ENCODE measurements at places on chromosomes 3 and 15.
A peak's percentile ranks its signal among the peaks of the same experiment; 100 is the strongest.

DNA sequence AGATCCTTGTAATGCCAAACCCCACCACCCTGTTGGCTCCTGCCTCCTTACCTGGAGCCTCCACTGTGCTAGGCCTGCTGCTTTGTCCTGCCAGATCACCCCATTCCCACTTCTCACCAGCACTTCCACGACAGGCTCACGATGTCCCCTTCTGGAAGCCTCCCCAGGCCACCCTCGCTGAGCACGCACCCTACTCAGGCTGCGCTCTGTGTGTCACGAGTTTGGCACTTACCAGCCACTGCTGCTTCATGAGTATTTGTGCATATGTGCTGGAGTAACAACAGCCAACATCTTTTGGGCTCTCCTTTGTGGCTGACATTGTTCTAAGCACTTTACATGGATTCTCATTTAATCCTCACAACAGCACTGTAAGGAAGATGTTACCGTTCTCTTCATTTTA is 58.1 kb downstream of the PDIA5 start:
- peaks cover 71% of the 10 kb centered on the region for H3K36me3 ChIP-seq
- no peaks in the 10 kb centered on the region for H3K4me1 ChIP-seq
- H3K27ac ChIP-seq, result no peak overlapping the region
- H3K4me3 ChIP-seq, result no peak overlapping the region
- DNase-seq, result no peak

DNA sequence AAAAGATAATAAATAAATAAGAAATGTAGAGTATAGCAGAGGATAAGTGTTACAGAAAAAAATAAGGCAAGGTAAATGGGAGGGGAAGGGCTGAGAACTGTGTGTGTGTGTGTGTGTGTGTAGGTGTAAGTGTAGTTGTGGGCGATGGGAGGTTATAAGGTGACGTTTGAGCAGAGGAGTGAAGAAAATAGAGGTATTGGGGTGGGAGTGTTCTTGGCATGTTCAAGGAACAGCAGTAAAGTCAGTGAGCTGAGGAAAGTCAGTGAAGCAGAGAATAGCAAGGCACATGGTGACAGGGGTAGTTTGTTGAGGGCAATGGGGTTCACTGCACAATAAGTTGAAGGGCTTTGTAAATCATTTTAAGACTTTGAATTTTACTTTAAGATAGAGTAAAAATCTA is 30.9 kb upstream of the ZNF148 start:
- peaks cover 3% of the 10 kb centered on the region for H3K27me3 ChIP-seq
- DNase-seq, result no peak
- peaks cover 14% of the 10 kb centered on the region for H3K36me3 ChIP-seq
- no peaks in the 10 kb centered on the region for H3K4me1 ChIP-seq

GRCh38 chr15:25742041-25742730 is 120.9 kb downstream of the ATP10A start:
- H3K36me3 ChIP-seq, result no peaks in the 10 kb centered on the region
- peaks cover 48% of the 10 kb centered on the region for H3K4me1 ChIP-seq
- H3K27me3 ChIP-seq, result no peaks in the 10 kb centered on the region
- no peak overlapping the region for H3K4me3 ChIP-seq

- H3K27ac ChIP-seq, result no peak overlapping the region
- H3K4me3 ChIP-seq, result no peak overlapping the region
- DNase-seq, result no peak
- peaks cover 18% of the 10 kb centered on the region for H3K27me3 ChIP-seq
- H3K36me3 ChIP-seq, result no peaks in the 10 kb centered on the region
Observed at GRCh38 chr15:73476704-73477216, 33.8 kb downstream of the REC114 start.

DNA sequence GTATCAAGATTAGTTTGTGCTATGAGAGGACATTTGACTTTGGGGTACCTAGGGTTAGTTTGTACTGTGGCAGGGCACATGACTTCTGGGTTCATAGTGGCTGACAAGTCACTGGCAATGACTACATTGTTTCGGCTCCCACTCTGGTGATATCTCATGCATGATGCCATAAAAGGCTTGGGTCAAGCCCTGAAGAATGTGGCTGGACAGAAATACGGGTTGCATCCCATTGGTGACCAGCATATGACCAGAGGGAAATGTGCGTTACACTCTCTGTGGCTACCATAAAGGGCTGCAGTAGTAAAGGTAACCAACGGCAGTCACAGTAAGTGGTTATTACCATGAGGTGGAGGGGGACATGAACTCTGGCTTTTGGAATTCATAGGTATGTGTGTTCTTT is 18.4 kb downstream of the THOC7 start:
- no peak overlapping the region for H3K4me3 ChIP-seq
- no peaks in the 10 kb centered on the region for H3K27me3 ChIP-seq

GRCh38 chr3:147529551-147529950 is 120.4 kb downstream of the ZIC1 start:
- no peak for DNase-seq
- no peaks in the 10 kb centered on the region for H3K27me3 ChIP-seq
- H3K36me3 ChIP-seq, result no peaks in the 10 kb centered on the region
- no peaks in the 10 kb centered on the region for H3K4me1 ChIP-seq
- H3K27ac ChIP-seq, result no peak overlapping the region

GRCh38 chr15:73925848-73926218 is 429 bp upstream of the LOXL1 start:
- H3K36me3 ChIP-seq, result no peaks in the 10 kb centered on the region
- peak overlapping the region; percentile 91 for H3K27ac ChIP-seq
- peaks cover 28% of the 10 kb centered on the region for H3K4me1 ChIP-seq

GRCh38 chr3:15768421-15769255 is 29.1 kb downstream of the ANKRD28 start:
- H3K4me3 ChIP-seq, result no peak overlapping the region
- DNase-seq, result no peak
- peaks cover 29% of the 10 kb centered on the region for H3K36me3 ChIP-seq
- peaks cover 22% of the 10 kb centered on the region for H3K4me1 ChIP-seq
- H3K27ac ChIP-seq, result no peak overlapping the region
- no peaks in the 10 kb centered on the region for H3K27me3 ChIP-seq

DNA sequence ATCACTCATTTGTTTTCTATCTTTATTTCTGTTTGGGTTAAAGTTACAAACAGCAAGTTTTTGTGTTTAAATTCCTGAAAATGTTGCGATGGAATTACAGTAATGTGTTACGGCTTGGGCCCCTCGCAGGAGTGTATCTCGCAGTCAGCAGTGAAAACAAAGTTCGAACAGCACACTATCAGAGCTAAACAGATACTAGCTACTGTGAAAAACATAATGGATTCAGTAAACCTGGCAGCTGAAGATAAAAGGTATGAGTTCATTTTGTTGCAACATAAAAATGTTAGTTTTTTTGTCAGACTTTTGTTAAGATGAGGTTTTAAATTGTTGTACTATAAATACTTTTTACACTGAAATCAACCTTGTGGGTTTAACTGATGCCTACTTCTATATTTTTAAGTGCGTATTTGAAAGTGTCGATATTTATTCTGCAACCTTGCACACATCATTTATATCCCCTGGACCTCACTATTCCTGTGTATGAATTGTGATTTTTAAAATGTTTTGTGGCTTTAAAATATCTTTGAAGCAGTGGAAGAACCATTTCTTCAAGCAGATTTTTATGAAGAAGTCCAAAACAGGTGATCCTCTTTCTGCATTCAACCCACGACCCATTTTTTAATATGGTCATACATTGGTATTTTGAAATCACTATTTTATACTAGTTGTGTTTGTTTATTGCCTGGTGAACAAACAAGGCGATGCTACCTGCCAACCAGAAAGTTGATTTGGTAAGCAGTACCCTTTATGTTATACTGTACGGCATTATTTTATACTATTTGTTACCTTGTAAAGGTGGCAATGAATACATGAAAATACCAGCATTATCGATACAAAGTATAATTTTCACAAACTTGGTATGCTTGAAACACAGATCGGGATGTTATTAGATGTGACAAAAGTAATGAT is 27.8 kb downstream of the MFN1 start:
- peaks cover 27% of the 10 kb centered on the region for H3K36me3 ChIP-seq
- no peak overlapping the region for H3K4me3 ChIP-seq
- no peak for DNase-seq
- no peak overlapping the region for H3K27ac ChIP-seq
- H3K4me1 ChIP-seq, result no peaks in the 10 kb centered on the region

GRCh38 chr15:24676431-24676830 is 856 bp downstream of the NPAP1 start:
- no peak for DNase-seq
- no peak overlapping the region for H3K4me3 ChIP-seq
- no peaks in the 10 kb centered on the region for H3K36me3 ChIP-seq

DNA sequence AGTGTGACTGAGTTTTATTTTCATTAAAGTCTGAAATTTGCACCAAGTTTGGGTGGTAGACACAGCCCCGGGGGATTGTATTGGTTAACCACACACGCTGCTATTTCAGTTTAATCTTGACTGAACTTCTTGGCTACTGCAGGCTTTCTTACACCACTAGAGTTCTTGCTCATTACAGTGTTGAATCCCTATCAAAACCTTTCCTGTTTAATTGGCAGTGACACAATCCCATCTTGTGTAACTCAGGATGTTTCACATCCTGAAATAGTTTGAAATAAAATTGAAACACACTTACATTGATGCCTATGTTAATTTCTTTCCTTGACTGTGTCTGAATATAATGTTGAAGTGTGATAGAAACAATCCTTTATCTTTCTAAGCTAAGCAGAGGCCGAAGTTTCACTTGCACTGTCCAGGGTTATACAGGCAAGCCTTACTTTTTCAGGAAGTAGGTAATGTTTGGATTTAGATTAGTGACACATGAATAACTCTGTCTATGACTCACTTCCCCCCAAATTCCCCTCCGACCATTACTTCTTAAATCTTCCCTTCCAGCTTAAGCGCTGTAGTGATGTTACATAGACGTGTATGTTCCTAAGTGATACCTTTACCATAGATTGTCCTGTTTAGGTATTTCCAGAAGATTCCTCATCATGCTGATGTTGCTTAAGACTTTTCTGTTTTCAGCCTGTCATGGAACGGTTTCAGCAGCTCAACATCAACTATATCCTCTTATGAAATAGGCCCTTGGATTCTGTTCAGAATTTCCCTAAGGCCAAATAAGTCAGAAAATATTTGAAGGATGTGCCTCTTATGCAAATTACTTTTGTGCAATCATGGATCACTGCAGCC is 16.8 kb downstream of the ATG7 start:
- peaks cover 62% of the 10 kb centered on the region for H3K4me1 ChIP-seq
- H3K36me3 ChIP-seq, result peaks cover 2% of the 10 kb centered on the region
- no peak for DNase-seq
- peak overlapping the region; percentile 88 for H3K27ac ChIP-seq
- no peak overlapping the region for H3K4me3 ChIP-seq
- no peaks in the 10 kb centered on the region for H3K27me3 ChIP-seq

GRCh38 chr15:62059816-62060112 is 483 bp downstream of the VPS13C start:
- peak overlapping the region; percentile 98 for H3K27ac ChIP-seq
- peaks cover 3% of the 10 kb centered on the region for H3K36me3 ChIP-seq
- peak; percentile 30 for DNase-seq
- H3K4me3 ChIP-seq, result peak overlapping the region; percentile 96

DNA sequence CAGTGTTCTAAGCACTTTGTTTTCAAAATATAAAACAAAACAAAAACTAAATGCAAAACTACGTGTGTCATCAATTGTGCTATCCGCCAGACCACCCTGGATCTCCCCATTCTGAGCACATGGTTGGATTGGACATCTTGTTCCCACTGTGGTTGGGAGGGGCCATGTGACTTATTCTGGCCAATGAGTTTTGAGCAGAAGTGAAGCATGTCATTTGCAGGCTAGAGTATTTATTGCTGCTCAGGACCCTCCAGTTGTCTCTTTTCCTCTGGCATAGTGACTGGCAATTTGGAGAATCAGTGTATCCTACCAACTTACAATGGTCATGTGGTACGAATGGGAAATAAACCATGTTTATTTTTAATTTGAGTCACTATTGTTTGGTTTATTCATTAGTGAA is 70.2 kb upstream of the ST8SIA2 start:
- H3K4me3 ChIP-seq, result no peak overlapping the region
- no peaks in the 10 kb centered on the region for H3K36me3 ChIP-seq
- DNase-seq, result no peak
- H3K27ac ChIP-seq, result no peak overlapping the region

GRCh38 chr3:197349368-197349767 is 51.0 kb upstream of the DLG1 start:
- H3K4me1 ChIP-seq, result no peaks in the 10 kb centered on the region
- H3K27me3 ChIP-seq, result no peaks in the 10 kb centered on the region
- no peaks in the 10 kb centered on the region for H3K36me3 ChIP-seq

- DNase-seq, result no peak
- peaks cover 76% of the 10 kb centered on the region for H3K36me3 ChIP-seq
- H3K27me3 ChIP-seq, result no peaks in the 10 kb centered on the region
- no peak overlapping the region for H3K27ac ChIP-seq
Observed at GRCh38 chr15:72562878-72563277, 88.7 kb downstream of the ARIH1 start.

DNA sequence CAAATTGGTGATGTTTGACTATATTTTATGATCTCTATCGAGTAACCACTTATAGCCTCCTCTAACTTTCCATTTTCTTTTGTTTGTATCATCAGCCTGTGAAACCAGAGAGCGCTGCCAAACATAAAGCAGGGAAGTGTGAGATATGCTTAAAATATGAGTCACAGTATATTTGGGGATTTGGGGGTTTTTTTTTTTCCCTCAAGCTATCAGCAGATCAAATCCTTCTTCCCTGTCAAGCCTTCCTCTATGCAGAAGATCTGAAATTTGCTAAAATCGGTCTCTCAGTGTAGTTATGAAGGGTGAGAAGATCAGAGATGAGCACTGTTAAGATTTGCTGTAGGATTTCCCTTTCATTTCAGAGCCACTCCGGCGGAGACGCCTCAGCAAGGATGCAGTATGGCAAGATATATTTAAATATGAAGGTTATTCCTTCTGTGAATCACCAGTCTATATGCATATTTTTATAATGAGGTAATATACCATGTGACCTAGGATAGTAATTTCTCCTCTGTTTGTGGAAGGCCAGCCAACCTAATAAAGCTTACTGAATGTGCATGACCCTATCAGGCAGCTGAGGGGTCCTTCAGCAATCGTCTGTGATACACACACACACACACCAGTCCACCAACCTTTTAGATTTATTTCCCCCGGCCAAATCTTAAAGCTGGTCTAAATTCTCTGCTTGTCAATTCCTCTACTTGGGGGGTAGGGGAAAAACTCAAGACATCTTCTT is 474.1 kb downstream of the FOXP1 start:
- H3K4me3 ChIP-seq, result peak overlapping the region; percentile 19
- peaks cover 77% of the 10 kb centered on the region for H3K4me1 ChIP-seq
- peak overlapping the region; percentile 68 for H3K27ac ChIP-seq
- peaks cover 45% of the 10 kb centered on the region for H3K36me3 ChIP-seq

DNA sequence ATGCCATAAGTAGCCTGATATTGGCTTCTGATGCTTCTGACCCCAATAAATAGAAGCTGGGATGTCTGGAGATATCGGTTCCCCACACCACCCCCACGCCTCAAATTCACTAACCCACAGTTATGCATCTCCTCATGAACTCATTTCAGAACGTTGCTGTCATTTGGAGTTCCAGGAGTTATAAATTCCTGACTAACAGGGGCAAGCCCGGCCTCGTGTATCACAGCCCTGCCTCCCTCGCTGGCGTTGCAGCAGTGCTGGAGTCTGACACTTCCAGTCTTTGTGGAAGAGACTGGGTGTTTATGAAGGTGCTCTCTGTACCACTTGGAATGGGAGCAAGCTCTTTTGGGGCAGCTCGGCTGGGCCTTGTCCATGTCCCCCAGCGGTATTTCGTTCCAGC is 101.0 kb downstream of the ANP32A start:
- peaks cover 15% of the 10 kb centered on the region for H3K27me3 ChIP-seq
- H3K36me3 ChIP-seq, result no peaks in the 10 kb centered on the region
- H3K4me1 ChIP-seq, result no peaks in the 10 kb centered on the region
- no peak overlapping the region for H3K27ac ChIP-seq

All from naive thymus-derived CD8-positive, alpha-beta T cell (primary cell).